ENCODE measurements at places on chromosomes 13 and 19.

- DNase-seq = peak; percentile 60
These were observed 21.1 kb downstream of the PRR36 start for GRCh38 chr19:7852851-7853769.

GRCh38 chr19:47274891-47275761, 441 bp downstream of the INAFM1 start:
- peak; percentile 16 for DNase-seq

DNA sequence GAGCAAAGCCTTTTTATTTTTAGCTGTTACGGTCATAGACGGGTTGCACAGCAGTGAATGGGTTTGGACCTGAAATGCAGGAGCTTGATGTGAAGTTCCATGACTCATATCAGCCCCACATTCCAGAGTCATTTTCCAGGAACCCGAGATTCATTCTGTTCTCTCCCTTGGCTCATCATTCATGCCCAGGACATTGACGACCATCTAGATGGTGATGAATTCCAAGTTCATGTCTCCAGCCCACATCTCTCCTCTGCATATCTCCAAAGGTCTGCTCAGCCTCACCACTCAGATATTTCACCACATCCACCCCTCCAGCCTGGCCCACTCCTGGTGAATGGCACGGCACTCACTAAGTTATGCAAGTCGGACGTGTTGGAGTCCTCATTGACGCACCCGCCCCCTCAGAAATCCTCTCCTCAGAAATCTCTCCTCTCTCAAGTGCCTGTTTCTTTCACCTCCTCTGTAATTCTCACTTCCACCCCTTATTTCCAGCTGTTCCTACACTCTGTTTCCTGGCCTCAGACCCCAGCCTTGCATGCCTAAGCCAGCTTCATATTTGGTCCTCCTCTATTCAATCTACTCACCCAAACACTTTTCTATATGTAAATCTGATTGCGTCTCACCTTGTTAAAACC, 83.1 kb downstream of the ALOX5AP start:
- DNase-seq = peak; percentile 93

DNA sequence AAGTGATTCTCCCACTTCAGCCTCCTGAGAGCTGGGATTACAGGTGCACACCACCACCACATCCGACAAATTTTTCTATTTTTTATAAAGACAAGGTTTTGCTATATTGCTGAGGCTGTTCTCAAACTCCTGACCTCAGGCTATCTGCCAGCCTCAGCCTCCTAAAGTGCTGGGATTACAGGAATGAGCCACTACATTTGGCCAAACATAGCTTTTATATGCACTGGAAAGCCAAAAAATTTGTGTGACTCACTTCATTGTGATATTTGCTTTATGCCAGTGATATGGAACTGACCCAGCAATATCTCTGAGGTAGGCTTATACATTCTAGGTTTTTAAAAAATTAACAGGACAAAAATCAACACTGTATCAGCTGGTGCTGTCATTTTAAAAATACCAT, 26.8 kb upstream of the ACOD1 start:
- DNase-seq = peak; percentile 58
